ENCODE measurements at places on chromosomes 2 and 18.

- DNase-seq, result peak; percentile 40
Measured at GRCh38 chr2:200578778-200579177, 7.0 kb upstream of the AOX1 start.

GRCh38 chr2:9335322-9335832, 88.0 kb downstream of the ITGB1BP1 start:
- DNase-seq, result no peak

DNA sequence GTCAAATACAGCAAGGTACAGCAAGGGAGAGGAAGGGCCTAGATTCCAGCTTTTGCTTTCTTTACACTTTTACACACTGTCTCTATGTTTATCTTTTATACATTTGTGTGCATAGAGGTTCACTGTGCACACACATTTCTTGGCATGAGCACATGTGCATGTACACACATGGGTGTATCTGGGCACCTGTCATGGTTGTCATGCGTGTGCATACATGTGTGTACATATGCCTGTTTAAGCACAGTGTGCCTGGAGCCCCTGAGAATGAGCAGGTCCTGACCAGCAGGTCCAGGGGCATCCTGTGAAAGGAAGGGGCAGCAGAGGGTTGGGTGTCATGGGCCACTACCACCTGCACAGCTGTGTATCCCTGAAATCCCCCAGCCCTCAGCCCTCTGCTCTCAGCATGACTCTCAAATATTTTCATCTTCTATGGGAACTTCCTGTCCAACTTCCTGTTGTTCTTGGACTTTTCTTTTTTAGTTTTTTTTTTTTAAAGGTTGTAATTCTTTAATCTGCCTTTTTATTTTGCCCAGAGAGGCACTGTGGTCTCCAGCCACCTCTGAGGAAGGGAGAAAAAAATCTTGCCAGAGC, 97.0 kb upstream of the EPAS1 start:
- DNase-seq, result no peak

DNA sequence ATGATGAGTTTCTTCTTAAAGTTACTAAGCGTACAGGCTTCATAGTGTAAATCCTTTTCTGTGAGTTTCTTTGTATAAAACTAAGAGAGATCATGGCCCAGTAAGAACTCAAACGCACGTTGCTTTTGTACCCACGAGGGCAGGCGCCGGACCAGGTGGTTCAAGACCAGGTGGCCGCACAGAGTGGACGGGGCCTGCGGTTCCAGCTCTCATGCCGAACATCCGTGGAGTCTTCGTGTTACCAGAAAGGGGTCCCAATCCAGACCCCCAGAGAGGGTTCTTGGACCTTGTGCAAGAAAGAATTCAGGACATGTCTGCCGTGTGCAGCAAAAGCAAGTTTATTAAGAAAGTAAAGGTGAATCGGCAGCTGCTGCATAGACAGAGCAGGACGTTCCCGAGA, 53.0 kb downstream of the KCNG2 start:
- DNase-seq, result no peak

GRCh38 chr2:25233916-25234605, 65.7 kb upstream of the POMC start:
- DNase-seq, result no peak

DNA sequence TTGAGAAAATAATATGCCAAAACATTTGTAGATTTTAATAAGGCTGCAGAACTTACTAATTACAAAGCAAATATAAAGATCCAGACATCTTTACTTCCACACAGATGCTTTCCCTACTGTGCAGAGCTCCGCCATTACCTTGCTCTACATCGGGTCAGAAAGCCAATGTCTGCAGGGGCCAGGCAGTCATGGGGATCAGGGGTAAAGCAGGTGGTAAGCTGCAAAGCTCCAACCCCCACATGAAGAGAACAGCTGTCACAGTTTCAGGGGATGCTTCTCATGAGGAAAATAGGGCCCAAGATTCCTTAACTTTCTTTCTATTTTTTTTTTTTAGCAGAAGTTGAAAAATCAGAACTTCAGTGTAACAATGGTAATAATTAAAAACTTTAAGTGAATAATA, 102.7 kb downstream of the DCC start:
- no peak for DNase-seq

DNA sequence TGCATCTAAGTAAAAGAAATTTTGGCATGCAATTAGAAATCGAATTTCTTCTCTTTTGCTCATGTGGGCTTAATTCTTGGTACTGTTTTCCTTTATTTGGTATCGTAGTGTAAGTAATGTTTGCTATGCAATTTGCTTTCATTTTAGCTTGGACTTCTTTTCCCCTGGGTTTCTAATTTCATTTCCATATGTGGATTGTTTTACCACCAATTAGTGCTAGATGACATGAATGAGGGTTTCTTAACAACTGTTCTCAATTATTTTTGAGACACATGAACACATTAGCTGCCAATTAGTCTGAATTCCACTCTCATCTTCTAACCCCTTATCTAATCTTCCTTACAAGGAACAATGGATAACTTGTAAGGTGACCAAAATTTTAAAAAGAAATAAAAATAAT, 1047.2 kb upstream of the PIK3C3 start:
- peak; percentile 24 for DNase-seq

DNA sequence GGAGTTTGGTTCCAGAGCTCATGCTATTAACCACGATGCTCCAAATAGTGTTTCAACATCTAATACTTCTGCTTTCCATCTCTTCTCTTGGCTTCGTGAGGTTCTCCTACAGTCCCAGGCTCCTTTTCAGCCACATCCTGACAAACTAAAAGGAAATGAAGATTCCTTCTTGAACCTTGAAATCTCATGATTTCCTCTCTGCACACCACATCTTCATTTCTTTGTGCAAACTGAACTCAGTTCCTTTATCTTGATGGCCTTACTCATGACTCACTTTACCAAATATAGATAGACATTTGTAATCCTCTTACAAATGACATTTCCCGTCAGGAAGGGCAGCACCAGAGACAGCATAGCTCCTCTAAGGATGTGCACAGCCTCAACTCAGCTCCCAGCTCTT, 50.0 kb upstream of the ITGA4 start:
- no peak for DNase-seq

DNA sequence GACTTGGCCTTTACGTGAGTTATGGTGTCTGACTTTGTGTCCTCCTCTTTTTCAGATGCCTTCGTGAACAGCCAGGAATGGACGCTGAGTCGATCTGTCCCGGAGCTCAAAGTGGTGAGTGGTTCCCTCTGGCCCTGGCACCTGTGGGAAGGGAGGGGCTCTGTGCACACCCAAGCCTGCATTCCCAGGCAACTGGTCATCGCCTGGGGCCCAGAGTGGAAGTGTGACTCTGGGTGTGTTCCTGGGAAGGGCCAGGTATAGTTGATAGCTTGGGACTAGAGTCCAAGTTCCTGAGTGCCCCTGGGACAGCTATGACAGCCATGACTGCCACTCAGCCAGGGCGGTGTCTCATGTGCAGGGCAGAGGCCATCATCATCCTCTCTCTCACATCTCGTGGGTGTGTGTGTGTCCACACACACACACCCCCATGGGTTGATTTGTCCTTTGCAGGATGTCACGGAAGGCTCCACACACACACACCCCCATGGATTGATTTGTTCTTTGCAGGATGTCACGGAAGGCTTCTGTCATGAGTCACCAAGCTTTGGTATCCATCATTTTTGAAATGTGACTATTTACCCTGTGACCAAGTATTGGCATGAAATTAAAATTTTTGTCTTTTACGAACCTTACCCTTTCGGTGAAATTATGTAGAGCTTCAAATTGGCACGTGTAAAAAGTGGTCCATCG, 215.4 kb downstream of the AGAP1 start:
- peak; percentile 61 for DNase-seq

GRCh38 chr2:170409164-170409535, 231.2 kb downstream of the MYO3B start:
- DNase-seq, result peak; percentile 67

DNA sequence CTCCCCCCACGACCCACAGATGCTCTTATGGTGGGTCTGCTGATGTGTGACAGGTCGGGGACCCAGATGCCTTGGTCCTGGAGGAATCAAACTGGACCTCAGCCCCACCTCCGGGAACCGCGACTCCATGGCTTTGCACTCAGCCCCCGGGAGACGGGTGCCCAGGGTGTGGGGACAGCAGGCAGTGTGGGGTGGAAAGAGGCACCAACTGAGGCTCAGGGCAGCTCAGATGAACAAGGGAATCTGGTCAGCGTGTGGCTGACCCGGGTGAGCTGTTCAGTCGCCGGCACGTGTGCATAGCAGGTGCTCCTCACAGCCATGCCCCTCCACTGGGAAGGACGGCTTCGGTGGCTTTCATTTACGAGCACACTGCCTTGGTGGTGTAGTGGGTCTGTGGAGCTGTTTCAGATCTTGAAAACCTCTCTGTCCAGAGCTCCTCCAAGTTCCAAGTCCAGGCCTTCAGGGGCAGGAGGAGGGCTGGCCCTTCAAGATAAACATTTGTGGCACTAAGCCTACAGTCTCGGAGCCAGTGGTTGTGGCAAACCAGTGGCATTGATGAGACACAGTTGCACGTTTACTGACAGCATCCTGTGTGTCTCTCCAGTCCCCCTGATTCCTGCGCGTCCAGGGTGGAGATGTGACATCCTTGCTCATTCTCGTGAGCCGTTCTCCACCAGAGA, 471.2 kb upstream of the HS6ST1 start:
- DNase-seq, result no peak

DNA sequence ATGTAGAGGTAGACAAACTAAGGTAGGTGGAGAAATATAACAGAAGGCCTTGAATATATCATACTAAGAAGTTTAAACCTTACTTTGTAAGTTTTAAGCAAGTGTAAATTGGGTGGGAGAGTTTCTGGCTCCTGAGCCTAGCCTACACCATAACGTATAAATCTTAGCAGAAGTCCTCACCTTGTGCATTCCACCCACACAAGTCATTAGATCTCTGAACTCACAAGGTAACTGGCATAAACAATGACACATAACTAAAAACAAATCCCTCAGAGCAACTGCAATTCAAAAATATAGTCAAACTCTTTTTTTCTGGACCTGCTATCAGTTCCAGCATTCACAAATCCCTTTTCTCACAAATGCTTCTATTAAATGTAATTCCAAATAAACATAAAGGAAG, 9.4 kb downstream of the REV1 start:
- DNase-seq, result no peak

DNA sequence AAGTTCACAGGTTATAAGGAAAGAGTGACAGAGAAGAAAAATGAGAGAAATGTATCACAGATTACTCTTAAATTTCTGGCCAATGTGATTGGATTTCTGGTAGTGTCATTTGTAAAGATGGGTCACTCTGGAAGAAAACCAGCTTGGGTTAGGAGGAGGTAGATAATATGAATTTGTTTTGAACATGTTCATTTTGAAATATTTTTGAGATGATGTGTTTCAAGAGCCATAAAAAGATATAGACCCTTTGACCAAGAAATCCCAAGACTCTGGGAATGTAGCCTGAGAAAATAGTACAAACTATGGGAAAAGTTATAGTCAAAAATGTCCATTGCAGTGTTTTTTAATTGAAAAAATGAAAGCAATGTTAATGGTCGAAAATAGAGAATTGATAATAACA, 70.7 kb downstream of the CALCRL start:
- peak; percentile 6 for DNase-seq

GRCh38 chr2:23528171-23528570, 143.2 kb downstream of the KLHL29 start:
- DNase-seq, result no peak

DNA sequence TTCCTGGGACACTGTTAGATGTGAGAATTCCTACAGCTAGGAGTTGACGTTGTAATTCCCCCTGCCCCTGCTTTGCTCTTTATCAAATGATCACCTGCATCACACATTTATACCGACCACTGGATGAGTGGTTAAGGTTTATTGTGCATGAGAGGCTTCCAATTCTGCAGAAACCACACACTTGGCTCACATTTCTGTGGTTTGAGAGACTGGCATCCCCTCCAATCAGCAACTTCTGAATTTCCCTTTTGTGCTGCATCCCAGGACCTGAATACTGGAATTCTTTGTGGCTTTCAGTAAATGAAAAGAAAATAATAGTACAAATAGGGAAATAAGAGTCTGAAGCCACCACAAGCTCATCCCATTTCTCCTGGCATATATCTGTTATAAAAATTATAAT, 628.7 kb upstream of the PIK3C3 start:
- DNase-seq, result peak; percentile 47

GRCh38 chr2:216210701-216211540, 101.8 kb downstream of the XRCC5 start:
- DNase-seq, result peak; percentile 82

DNA sequence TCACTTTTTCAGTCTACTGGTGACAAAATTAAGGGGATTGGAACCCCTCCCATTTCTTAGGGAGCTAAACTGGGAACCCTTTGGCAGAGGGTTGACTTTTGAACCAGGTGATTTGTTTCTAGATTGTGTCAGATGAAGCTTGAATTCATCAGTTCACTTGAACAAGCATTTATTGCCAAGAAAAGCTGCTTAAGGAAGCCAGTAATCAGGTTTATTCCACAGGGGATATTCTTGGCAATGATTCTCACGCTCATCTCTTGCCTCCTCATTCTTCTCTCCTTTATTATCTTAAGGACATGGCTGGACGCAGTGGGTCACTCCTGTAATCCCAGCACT, 101.0 kb downstream of the ALPK2 start:
- peak; percentile 31 for DNase-seq

DNA sequence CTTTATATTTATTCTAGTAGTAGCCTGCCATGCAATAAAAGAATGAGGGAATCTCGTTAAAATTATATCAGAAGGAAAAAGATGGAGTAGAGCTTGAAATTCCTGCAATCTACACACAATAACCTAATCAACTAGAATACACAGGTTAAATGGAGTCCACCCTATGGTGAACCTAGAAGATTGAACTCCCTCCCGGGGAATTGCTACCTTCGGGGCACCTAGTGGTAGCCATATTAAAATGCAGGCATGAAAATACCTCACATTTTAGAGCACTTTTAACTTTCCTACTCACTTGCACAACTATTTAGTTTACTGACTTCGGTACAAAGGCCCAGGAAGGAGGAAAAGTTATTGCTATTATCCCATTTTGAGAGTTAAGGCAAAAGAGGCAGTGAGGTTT, 174.5 kb downstream of the SS18 start:
- DNase-seq, result no peak

GRCh38 chr18:62073461-62074281, 113.2 kb downstream of the PIGN start:
- DNase-seq, result no peak

DNA sequence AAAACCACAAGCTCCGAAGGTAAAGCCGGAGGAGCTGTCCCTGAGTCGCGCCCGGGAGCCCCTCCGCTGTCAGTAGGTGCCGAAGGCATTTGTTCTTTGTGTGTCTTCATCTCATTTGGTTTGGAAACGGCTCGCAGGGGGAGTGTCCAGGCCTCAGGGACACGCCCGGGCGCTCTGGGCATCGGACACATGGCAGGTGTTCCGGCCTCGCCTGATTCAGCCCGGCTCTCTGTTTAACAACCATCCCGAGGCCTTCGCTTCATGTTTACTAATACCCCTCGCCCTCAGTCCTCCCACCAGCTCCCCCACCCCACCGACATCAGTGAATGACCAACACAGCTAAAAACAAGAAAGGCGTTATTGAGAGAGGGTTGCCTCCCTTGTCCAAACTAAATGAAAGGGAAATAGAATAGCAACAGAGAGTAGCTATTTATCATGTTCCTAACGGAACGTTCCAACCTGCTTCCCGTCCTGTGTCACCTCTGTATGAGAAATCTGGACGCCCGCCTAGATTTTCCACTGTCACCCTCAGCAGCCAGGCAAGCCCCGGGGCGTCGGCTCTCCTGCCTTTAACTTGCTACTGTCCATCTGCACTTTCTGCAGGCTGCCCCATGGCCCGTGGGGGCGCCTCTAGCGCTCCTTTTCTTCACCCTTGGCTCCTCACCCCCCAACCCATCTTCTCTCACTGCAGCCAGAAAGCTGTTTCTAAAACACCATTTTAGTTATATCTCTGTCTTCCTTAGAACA, 73.9 kb downstream of the MYCN start:
- no peak for DNase-seq

All from AG10803 (cell line).